ENCODE measurements at places on chromosomes 5 and 9.

DNA sequence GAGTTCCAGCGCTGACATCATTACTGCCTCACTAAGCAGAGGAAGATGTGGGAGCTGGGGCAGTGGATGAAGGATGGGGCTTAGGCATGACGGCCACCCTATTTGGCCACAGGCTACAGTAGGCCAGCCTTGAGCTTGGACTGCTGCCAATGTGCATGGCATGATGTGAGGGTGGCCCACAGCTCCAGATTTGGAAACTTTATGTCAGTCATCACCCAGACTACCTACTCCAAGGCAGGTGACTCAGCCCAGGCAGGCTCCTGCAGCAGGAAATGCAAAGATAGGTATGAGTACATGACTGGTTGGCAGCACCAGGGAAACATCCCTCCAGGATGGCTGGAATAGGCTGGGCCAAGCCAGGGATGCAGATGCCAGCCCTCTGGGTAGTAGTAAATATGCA is 303.6 kb downstream of the SPOCK1 start:
- no peak for DNase-seq

- no peak for DNase-seq
These were observed 34.9 kb downstream of the TARS1 start for GRCh38 chr5:33475706-33476105.

DNA sequence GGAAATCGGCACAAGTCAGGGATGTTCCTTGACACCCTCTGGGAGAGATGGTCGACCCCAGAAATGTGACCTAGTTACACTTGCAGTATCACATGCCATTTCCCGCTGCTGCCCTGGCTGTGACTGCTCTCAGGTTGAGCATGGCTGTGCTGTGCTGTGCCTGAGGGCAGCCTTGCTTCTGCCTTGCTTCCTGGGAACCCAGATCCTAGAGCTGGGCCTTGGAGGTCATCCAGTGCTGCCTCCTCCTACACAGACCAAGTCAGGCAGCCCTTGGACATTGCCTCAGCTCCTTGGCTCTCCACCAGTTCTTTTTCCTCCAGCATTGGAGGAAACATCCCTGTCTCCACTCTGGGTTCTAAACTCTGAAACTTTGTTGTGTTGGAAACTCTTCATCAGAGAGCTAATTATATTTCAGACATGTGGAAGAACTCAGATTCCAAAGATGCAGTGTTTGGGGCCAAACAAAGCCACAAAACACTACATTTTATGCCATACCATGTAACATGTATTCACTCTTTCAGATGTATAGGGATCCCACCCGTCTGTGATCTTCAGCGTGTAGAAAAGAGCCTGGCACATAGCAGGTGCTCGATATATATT is 6.1 kb downstream of the MAMDC2 start:
- DNase-seq, result no peak

- DNase-seq, result no peak
These were observed 15.2 kb downstream of the ERP44 start for GRCh38 chr9:100083448-100084127.

DNA sequence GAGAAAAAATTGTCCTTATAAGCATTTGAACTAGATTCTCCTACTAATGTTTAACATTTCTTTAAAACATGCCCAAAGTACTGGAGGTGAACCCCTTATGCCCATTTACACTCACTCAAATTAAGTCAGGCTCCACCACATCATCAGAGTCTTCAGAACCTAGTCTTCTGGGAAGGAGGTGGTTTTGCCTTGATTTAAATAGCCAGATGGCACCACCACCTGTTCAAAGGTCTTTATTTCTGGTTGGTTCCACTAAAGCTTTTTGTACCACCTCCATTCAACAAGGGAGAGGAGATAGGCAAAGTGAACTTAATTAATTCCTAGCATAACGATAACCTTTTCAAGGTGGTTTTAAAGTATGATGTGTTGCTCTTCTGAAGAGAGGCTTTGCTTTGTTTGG is 189.5 kb downstream of the SLF1 start:
- DNase-seq, result no peak

- no peak for DNase-seq
These were observed 8.8 kb upstream of the FCN2 start for GRCh38 chr9:134871697-134872340.

DNA sequence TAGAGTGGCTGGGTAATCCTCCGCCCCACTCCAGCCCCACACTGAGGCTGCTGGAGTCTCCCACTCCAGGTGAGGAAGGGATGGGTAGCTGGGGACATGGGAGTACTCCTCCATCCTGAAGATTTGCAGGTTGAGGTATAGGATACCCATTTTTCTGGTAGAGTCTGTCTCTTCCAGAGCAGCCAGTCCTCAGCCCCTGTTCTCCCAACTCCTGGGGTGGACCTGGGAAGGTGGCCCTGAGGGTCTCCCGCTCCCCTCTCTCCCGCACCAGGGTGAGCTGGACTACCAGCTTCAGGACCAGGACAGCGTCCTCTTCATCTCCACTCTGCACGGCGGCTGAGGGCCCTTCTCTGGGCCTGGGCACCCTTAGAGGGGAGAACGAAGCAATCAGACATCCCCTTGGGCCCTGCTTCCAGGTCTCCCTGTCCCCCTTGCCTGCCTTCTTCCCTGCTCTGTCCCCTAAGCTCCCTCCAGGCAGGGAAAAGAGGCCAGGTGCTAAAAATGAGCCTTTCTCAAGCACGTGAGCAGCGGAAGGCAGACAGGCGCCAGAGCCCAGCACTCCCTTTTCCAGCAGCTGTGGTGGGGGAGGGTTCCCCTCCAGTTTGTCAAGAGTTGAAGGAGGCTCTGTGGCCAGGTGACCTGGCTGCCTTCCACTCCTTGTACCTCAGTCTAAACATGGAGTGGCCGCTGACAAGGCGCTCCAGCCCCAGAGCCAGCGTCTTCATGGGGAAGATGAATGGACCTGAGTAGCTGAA is 18.4 kb downstream of the URM1 start:
- no peak for DNase-seq

DNA sequence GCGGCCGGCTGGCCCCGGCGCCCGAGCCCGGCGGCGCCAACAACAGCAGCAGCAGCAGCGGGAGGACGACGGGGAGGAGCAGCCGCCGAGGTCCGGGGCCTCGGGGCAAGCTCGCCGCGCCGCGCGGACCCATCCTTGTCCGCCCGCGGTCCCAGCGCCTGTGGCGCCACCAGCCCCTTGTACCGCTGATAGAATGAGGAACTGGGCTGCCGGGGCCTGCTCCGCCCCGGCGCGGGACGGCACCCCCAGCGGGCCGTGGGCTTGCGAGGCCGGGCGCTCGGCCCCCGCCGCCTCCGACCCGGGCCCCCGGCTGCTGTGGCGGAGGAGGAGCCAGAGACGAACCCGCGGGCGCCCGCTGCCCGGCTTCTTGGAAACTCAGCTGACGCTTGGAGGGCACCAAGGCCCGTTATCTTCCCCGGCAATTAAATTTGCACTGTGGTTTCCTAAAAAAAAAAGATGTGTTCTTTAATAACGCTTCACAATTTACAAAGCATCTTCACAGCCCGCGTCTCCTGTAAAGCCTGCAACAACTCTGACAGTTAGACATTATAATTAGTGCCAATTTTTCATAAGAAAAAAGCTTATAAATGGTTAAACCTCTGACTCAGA is at the start of gene ARSB:
Gene ARSB, minus strand, starts transcription at position 195 of the 609 bp plus-strand sequence. Its CDS starts 62 bp downstream, at position 133.
- DNase-seq, result peak; percentile 20

DNA sequence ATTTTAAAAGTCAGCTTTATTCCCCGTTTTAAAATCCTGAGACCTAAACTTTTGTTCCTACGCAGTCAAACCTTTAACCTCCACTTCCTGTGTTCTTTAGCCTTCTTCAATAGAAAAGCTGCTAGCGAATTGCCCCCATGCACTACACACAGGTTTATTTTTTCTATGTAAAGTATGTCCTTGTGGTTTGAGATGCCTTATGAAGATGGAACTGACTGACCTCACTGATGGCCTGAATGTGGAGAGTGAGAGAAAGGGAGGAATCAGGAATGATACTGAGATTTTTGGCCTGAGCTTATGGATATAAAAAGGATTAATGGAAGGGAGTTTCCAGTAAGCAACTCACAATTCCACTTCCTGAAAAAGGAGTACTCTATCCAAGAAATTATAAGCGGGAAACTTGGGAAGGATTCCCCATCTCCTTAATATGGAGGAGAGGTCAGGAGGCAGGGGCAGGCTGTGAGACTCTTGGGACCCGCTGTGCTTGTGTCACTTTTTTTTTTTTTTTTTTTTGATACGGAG is 89.5 kb downstream of the UGCG start:
- no peak for DNase-seq

All from HuH-7.5 (cell line).